B cell (primary cell): ENCODE measurements at places on chromosomes 2 and 18. TPM values are rescaled to one million over a fixed set of nuclear protein-coding genes. Genes with fewer than 3 reads are reported as not detected.

Gene EGR4
- 2.6 and 2.7 TPM in 2 replicates for polyA plus RNA-seq

Gene NDC80
- polyA plus RNA-seq: 1.3 and 1.7 TPM in 2 replicates

Gene PRKAG3
- polyA plus RNA-seq: not detected in 2 replicates

Gene ST6GAL2
- polyA plus RNA-seq: not detected in 2 replicates

GRCh38 chr2:226999661-227000060, 163.8 kb downstream of the RHBDD1 start:
- no peak for DNase-seq

DNA sequence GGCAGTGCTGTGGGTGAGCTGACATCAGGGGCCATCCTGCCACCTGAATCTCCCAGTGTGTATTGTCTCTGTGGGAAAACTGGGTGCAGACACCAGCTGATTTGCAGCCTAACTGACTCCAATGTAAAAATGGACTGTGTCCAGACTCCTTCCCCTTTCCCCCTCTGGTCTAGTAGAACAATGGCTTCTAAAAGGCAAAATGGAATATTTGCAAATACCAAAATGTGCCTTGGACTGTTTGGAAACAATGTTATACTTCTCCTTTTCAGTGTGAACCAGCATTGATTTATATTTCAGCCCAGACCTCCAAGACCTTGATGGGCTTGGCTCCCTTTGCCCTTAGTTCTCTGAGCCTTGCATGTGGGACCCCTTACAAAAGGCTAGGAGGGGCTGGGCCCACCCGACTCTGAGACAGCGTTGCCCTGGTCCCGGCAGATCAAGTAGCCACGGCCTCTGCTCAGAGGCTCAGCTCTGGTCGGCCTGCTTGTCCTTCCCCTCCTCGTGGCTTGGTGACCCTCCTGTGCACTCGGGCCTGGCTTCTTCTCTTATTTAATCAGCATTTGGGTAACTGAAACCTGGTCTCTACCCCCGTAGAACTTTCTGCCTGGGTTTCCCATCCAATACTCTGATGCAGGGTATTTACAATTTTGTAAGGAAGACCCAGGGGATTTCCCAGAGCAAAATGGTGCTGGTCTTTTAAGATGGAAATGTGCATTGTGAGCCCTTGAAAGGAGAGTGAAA, 18.0 kb upstream of the ACKR3 start:
- DNase-seq: peak; percentile 37

- no peak for DNase-seq
Observed at GRCh38 chr18:59132810-59133465, 6.7 kb upstream of the SEC11C start.

DNA sequence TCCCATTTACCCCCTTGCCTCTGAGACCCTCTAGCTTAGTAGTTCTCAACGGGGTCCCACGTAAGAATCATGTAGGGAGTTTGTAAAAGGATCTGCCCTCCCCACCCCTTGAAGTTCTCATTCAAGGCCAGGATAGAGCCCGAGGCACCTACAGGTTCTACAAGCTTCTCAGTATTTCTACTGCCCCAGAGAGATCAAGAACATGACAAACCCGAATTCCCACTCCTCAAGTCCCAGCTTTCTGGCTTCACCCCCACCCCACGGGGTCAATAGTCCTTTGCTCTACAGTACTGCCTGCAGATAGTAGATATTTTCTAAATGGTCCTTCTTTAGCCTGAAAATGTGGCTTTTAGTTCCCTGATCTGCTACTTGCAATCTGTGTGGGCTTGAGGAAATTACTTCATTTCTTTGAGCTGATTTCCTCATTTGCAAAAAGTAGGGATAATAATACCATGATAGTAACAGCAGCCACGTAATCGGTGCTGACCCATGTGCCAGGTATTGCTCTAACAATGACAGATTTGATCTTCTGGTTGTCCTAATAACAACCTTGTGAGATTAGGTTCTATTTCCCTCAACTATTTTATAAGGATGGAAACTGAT, 7.1 kb downstream of the CIB4 start:
- no peak for DNase-seq

- DNase-seq: no peak
Observed at GRCh38 chr18:63476668-63477067, at the start of gene SERPINB5. Gene SERPINB5, plus strand, starts transcription at chr18:63476958. Its CDS starts 7,471 bp downstream, at chr18:63484429.

GRCh38 chr2:8488001-8488738, 193.7 kb upstream of the ID2 start:
- DNase-seq: peak; percentile 82

DNA sequence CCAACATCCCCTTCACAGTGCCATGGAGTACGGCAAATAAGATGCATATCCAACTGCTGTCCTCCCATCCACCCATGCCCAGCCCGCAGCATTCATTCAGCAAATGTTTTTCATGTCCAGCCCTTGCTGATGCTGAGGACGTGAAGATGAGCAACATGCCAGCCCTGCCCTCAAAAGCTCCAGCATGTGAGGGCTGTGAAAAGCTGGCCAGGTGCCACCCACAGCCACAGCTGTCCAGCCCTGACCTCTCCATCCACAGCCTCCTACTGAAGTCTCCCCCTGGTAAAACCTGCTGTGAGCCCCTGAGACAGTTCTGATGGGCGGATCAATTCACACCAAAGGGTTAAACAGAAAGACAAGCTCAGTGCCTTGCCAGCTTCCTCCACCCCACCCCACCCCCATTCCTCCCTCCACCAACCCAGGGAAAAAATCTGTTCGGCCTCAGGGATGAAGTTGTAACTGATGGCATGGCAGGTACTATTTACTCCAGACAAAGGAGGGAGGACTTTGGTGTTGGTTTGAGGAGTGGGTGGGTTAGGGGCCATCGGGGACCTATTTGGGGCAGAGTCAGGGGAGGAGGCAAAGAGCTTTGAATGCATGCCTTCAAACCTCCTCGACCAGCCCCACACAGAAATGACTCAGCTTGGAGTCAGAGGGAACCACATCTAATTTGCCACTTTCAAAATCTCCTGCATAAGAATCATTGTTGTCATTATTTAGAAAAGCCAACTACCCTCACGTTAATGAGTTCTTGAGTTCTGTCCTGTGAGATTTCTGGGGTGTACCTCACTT, 4.3 kb downstream of the ZBTB7C start:
- no peak for DNase-seq

DNA sequence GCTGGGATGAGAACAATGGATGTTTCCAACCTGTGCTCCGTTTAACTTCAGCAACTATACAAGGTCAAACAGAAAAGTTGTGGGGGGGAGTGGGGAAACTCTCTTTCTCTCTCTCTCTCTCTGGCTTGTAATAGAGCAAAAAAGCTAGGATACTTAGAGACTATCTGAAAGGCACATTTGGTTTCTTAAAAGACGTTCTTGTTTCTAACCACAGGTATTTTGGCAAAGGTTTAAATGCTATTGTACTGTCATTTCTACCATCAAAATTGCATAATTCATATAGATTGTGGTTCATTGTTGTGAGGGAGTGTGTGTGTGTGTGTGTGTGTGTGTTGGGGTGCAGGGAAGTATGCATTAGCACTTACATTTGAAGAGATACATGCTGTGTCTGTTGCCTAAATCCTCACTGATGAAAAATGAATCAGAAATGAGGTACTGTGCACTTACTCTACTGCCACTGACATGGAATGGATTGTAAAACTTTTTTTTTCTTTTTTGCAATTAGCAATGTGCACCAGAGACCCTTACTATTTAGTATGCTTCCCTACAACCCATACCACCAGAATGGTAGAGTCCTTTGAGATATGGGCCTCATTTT, 841.0 kb upstream of the PIK3C3 start:
- DNase-seq: no peak

GRCh38 chr2:163592954-163593622, 142.7 kb downstream of the FIGN start:
- no peak for DNase-seq

DNA sequence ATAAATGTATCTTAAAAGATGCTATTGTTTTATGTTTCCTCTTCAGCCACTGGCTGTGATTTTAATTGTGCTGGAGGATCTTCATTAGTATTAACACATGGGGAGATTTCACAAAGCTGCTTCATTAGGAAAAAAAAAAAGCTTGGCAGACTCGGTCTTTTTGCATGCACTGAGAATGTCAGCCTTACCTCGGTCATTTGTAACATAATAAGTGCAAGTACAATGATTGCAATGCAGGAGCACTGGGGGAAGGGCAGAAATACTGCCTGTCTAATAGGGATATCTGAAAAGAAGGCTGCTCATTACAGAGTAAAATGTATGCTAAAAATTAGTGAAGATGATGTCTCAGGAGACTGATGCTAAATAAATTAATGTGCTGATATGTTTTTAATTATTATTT, 1.3 kb upstream of the BAZ2B start:
- DNase-seq: no peak

DNA sequence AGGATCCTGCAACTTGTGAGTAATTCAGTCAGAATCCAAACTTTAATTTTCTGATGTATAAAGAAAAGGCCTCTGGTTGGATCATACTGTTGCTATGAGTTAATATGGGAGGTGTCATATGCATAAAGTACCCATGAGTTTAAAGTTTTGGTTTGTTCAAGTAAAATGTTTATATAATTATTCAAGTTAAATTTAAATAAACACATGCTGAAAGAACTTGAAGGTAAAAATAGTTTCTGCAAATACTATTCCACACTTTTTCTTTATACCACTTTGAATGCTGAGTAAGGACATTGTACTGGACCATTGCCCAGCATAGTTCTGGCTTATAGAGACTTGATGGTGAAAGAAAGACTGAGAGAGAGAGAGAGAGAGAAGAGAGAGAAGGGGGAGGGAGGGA, 30.7 kb downstream of the PKP4 start:
- DNase-seq: no peak
